ENCODE measurements at places on chromosomes 11 and 22.

DNA sequence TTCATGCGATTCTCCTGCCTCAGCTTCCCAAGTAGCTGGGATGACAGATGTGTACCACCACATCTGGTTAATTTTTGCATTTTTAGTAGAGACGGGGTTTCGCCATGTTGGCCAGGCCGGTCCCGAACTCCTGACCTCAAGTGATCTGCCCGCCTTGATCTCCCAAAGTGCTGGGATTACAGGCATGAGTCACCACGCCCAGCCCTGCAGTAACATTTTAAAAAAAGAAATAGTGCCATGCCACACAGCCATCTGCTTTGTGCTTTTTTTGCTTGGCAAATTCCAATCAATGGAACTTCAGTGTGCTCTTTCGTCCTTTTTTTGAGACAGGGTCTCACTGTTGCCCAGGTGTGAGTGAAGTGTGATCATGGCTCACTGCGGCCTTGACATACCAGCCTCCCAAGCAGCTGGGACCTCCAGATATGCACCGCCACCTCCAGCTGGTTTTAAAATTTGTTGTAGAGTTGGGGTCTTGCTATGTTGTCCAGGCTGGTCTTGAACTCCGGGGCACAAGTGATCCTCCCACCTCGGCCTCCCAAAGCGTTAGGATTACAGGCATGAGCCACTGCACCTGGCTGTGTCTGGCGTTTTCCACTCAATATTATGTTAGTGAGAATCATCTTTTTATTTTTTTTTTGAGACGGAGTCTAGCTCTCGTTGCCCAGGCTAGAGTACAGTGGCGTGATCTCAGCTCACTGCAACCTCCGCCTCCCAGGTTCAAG, 1.8 kb upstream of the CHADL start:
- DNase-seq: no peak

- DNase-seq: no peak
Measured at GRCh38 chr11:13672576-13673210, 4.2 kb downstream of the FAR1 start.

DNA sequence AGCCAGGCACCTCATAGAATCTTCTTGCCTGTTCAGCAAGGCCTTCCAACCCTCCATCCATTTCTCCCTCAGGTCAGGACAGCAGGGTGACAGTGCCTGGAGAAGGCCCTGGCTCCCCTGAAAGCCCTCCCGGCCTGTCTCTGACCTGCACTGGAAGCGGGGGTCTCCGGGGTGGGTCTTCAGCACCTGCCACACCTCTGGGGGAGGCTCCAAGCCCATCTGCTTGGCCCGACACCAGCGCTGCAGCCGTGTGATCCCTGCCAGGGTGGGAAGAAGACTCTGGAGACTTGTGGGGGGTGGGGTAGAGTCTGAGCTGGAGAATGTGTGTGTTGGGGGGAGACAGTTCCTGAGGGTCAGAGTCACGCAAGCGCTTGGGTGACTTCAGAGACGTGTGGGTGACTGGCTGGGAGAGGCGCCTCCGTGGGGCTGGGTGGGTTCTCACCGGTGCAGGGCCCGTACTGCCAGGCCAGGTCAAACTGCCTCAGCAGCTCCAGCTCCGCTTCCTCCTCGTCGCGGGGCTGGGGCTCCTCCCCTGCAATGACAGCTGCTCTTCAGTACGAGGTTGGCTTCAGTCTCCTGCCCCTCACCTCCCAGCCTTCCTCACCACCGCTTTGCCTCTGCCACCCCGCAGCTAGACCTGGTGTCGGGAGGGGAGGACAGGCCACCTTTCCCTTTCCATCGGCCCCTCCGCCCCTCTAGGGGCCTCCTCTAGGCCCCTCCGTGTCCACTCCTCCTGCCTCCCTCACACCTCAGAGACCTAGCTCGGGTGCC, 615 bp downstream of the POLD4 start:
- peak; percentile 74 for DNase-seq

DNA sequence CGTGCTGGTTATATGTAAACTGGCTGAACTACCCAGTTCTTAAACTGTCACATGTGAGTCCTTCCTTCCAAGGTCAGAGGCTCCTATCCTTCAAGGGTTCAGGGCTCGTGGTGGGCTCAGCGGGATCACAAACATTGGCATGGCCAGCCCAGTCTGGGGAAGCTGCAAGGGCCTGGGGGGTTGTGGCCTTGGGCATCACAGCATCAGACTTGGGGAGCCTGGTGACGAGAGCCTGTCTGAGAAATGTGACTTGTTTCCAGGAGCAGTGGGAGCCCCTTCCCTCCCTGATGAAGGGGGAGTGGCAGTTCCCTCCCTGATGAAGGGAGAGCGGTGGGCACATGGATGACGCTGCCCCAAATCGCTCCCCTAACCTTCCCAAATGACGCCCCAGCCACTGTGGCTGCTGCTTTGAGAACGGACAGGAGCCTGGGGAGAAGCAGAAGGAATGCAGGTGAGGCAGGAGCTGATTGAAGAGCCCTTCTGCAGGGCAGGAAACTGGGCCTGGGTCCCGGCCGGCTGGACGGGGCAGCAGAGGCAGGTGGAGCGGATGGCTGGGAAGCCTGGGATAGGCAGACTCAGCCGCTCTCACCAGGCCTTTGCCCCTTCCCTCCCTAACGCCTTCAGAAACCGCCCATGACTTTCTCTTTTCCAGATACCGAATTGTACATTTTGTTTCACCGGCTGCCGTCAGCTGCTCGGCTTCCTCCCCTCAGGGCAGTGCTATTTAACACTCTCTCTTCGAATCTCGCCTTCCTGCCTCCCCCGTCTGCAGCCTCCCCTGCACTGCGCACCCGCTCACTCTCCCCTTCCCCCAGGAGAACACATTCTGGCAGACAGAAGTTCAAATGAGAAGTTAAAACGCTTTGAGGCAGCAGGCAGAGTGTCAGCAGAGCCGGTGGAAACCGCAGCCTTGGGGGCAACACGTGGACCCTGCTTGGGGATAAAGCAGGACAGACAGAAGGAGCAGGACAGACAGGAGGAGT, 1486.7 kb downstream of the BRD1 start:
- DNase-seq: no peak

- no peak for DNase-seq
Measured at GRCh38 chr11:78926633-78927338, 352.1 kb upstream of the NARS2 start.

Measured in hematopoietic multipotent progenitor cell treated with erythropoietin and hydrocortisone succinate and interleukin-3 and kit ligand, for 4 days (in vitro differentiated cells).